ENCODE measurements at places on chromosomes 5 and 9. TPM values are rescaled to one million over a fixed set of nuclear protein-coding genes. Genes with fewer than 3 reads are reported as not detected.

DNA sequence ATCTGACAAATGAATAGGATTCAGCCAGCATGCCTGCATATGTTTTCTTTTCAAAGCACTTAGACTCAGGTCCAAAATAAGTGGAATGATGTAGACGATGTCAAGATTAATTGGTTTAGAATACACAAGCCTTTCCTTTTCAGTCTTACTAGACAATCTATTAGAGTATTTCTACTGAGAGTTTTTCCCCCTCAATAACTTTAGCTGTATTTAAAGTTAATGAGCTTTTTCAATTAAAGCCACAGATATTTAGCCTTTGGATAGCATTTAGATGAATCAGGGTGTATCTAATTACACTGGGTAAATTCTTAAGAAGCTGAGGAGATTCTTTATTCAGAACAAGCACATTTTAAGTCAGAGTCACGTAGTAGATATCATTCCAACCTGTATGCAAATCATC, 198.7 kb upstream of the MPDZ start:
- H3K36me3 ChIP-seq, result no peaks in the 10 kb centered on the region
- H3K27me3 ChIP-seq, result no peaks in the 10 kb centered on the region
- no peak overlapping the region for H3K27ac ChIP-seq
- no peak for DNase-seq

DNA sequence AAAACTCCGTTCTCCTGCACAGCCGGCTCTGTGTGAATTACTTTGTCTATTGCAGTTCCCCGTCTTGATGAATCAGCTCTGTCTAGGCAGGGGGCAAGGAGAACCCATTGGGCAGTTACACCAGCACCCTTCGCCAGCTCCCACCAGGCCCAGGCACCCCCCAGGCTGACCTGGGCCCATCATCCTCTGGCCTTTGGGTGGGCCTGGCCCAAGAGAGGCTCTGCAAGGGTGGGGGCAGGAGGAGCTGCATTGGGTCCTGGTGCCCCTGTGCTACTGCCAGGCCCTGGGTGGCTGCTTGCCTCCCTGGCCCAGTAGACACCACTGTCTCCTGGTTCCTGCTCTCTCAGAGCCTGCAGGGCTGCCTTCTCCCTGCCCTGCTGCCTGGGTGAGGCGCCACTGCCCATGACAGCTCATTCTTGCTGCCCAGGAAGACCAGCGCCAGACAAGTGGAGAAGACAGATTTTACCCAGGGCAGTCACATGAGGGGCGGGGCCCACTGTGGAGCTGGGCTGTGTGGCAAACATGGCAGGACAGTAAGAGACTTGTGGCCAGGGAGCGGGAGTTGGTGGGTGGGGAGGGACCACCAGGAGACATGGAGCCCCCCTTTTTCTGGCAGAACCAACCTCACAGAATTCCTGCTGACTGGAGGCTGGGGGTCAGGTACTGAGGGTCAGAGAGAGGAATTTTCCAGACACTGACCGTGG, 67.2 kb downstream of the MRPL36 start:
- no peak overlapping the region for H3K27ac ChIP-seq
- H3K4me1 ChIP-seq, result no peaks in the 10 kb centered on the region
- peak; percentile 14 for DNase-seq
- no peaks in the 10 kb centered on the region for H3K27me3 ChIP-seq

DNA sequence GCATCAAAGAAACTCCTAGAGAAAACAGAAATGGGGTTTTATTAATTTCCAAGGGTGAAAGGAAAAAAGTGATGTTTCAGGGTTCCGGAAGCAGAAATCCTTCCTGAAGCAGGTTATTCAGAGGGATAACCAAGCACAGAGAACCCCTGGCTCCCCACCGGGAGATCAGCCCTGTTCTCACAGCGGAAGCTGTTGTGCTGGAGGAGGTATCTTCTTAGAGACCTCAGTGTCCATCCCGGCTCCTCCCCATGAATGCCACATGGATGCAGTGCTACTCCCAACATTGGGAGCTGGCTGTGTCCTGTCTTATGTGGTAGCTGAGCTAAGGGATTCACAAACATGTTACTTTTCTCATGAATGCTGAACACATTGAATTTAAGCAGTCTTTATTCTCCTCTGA, 80.9 kb upstream of the IRX2 start:
- H3K36me3 ChIP-seq, result no peaks in the 10 kb centered on the region
- no peaks in the 10 kb centered on the region for H3K4me1 ChIP-seq
- no peak for DNase-seq
- no peak overlapping the region for H3K4me3 ChIP-seq
- no peaks in the 10 kb centered on the region for H3K27me3 ChIP-seq

Gene OR1J2
- total RNA-seq, result not detected

DNA sequence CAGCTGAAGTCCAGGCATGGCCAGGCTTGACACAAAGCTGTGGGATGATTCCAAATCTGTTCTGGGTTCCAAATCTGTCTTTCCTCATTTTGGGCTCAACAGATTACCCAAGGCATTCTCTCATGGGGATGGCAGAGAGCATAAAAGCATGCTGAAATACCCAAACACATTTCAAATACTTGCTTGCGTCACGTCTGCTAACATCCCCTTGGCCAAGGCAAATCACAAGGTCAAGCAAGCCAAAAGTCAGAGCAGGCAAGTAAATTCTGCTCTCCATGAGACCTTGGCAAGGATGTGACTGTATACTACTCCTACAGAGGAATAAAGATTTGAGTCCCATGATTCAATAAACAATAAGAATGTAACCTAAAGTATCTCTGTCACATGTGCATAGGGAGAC, 306.7 kb downstream of the EPB41L4A start:
- no peaks in the 10 kb centered on the region for H3K4me1 ChIP-seq
- no peak overlapping the region for H3K4me3 ChIP-seq
- H3K27ac ChIP-seq, result no peak overlapping the region
- DNase-seq, result no peak
- no peaks in the 10 kb centered on the region for H3K36me3 ChIP-seq
- H3K27me3 ChIP-seq, result no peaks in the 10 kb centered on the region

Gene DMRT2
- total RNA-seq, result 15.9 TPM

DNA sequence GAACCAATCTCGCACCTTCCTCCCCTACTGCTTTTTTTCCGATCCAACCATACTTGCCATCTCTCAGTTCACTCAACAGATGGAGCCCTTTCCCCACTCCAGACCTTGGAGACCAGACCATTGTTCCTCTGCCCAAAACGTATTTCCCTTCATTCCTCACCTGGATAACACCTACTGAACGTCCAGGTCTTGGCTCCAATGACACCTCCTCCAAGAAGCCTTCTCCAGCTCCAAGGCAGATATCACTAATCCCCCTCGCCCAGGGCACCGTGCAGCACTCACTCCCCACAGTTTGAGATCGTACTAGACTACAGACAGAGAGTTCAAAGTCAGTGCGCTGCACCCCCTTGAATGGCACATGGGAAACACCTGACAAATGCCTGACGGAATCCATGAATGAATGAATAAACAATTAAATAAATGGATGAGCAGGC, 47.1 kb upstream of the AKNA start:
- H3K27me3 ChIP-seq, result no peaks in the 10 kb centered on the region
- no peak for DNase-seq
- no peaks in the 10 kb centered on the region for H3K36me3 ChIP-seq
- no peak overlapping the region for H3K4me3 ChIP-seq

DNA sequence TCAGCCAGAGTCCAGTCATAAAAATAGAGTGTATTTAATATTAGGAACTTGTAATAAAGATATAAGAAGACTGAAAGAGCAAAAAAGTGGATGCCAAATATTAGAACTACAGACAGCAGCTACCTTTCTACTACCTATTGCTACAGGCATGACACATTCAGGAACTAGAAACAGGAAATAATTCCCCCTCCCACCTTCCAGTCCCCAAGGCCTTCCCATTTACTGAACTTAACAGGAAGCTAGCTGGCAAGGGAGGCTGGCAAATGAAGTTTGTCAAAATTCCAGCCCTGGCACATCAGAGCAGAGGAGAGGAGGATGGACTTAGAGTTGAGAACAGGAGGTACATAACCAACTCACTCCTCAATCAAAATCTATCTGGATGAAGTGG, 50.2 kb upstream of the RIC1 start:
- no peak overlapping the region for H3K4me3 ChIP-seq
- no peaks in the 10 kb centered on the region for H3K36me3 ChIP-seq
- no peak overlapping the region for H3K27ac ChIP-seq

Gene FOXD4L6
- total RNA-seq, result not detected

- no peak overlapping the region for H3K27ac ChIP-seq
- H3K27me3 ChIP-seq, result no peaks in the 10 kb centered on the region
- no peak for DNase-seq
- no peak overlapping the region for H3K4me3 ChIP-seq
Measured at GRCh38 chr5:1278216-1278615, 16.7 kb downstream of the TERT start.

DNA sequence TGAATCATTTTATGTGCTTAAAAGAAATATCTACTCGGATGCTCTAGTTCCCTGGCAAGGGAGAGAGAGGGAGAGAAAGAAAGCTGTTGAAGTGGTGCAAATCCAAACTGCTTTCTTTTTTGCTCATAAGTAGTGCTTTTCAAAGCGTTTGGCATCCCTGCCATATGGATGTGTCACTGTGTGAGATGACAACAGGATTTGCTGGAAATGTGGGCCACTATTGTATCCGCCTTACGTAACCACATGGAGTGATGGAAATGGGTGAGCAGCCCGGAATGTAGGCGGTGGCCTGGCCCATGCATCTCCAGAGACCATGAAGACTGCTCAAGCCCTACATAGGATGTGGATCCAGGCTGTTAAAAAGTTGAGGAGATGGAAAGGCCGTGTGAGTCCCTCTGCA, 30.8 kb downstream of the TJP2 start:
- no peaks in the 10 kb centered on the region for H3K27me3 ChIP-seq
- no peaks in the 10 kb centered on the region for H3K4me1 ChIP-seq
- H3K4me3 ChIP-seq, result no peak overlapping the region
- H3K27ac ChIP-seq, result no peak overlapping the region

DNA sequence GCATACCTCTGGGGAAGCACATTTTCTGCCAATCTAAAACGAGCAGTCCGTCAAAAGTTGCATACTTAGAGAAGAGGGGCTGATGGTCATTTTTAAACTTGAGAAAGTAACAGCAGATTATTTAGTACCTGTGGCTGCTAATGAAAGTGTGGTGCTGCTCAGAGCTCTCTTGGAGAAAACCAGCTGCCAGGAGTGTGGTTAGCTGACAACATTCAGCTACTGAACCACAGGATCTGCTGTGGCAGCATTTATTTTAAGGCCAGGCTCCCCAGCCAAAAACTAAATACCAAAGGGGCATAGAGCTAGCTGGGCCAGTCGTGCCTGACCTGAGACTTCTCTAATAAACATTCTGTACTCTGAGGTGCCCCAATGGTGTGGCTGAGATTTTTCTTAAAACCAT, 203.6 kb downstream of the EDIL3 start:
- H3K27me3 ChIP-seq, result no peaks in the 10 kb centered on the region
- no peak overlapping the region for H3K4me3 ChIP-seq
- H3K27ac ChIP-seq, result no peak overlapping the region
- H3K4me1 ChIP-seq, result no peaks in the 10 kb centered on the region

GRCh38 chr5:79122973-79123372, 11.4 kb downstream of the BHMT start:
- no peaks in the 10 kb centered on the region for H3K27me3 ChIP-seq
- no peak overlapping the region for H3K4me3 ChIP-seq
- no peaks in the 10 kb centered on the region for H3K36me3 ChIP-seq
- no peaks in the 10 kb centered on the region for H3K4me1 ChIP-seq

- H3K27ac ChIP-seq, result no peak overlapping the region
- no peaks in the 10 kb centered on the region for H3K27me3 ChIP-seq
- DNase-seq, result no peak
- no peak overlapping the region for H3K4me3 ChIP-seq
- H3K36me3 ChIP-seq, result no peaks in the 10 kb centered on the region
Measured at GRCh38 chr5:178433273-178433775, 156.9 kb downstream of the COL23A1 start.

GRCh38 chr5:133827011-133827410, 141.4 kb downstream of the C5orf15 start:
- H3K36me3 ChIP-seq, result no peaks in the 10 kb centered on the region
- no peak overlapping the region for H3K27ac ChIP-seq
- DNase-seq, result no peak
- no peaks in the 10 kb centered on the region for H3K4me1 ChIP-seq
- no peaks in the 10 kb centered on the region for H3K27me3 ChIP-seq

Gene GNPDA1
- 15.5 TPM for total RNA-seq

DNA sequence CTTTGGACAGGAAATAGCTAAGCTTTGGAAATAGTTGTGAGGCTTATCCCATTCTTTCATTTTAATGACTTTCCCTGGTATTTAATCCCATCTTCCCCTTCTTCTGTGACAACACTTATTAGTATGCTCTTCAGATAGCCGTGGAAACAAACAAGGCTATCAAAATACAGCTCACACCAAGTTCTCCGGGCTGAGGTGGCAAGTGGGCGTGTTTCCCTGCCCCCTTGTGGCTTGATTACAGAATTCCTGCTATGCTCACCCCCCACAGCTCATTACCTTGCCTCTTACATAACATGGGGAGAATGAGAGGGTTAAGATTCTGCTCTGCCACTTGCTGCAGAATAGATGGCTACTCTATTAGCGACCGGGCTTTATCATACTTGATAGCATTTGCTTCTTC, 437.1 kb upstream of the TLE4 start:
- no peaks in the 10 kb centered on the region for H3K36me3 ChIP-seq
- no peaks in the 10 kb centered on the region for H3K4me1 ChIP-seq
- no peak for DNase-seq
- no peak overlapping the region for H3K4me3 ChIP-seq
- no peaks in the 10 kb centered on the region for H3K27me3 ChIP-seq

- H3K4me1 ChIP-seq, result no peaks in the 10 kb centered on the region
- peak overlapping the region; percentile 18 for H3K27ac ChIP-seq
- DNase-seq, result no peak
- no peak overlapping the region for H3K4me3 ChIP-seq
Measured at GRCh38 chr9:89525446-89526374, 27.8 kb upstream of the SEMA4D start.
